ENCODE measurements at places on chromosomes 7 and 10. TPM values are rescaled to one million over a fixed set of nuclear protein-coding genes. Genes with fewer than 3 reads are reported as not detected.
A peak's percentile ranks its signal among the peaks of the same experiment; 100 is the strongest.

FOXI2 gene
- not detected for polyA plus RNA-seq

LIPM gene
- not detected for polyA plus RNA-seq

GIMAP6 gene
- polyA plus RNA-seq, result 133 TPM

- no peaks in the 10 kb centered on the region for H3K27me3 ChIP-seq
- DNase-seq, result peak; percentile 93
- H3K4me1 ChIP-seq, result peaks cover 37% of the 10 kb centered on the region
- peak within 1 kb of the TSS; percentile 93 for H3K4me3 ChIP-seq
- no peaks in the 10 kb centered on the region for H3K36me3 ChIP-seq
Observed at GRCh38 chr7:135662373-135663114, at the start of gene STMP1. Gene STMP1 (plus strand): TSS chr7:135662514.

GRCh38 chr7:16178585-16178984 is 242.8 kb downstream of the CRPPA start:
- no peaks in the 10 kb centered on the region for H3K27me3 ChIP-seq
- no peaks in the 10 kb centered on the region for H3K36me3 ChIP-seq
- no peak overlapping the region for H3K4me3 ChIP-seq
- no peak overlapping the region for H3K27ac ChIP-seq

- no peaks in the 10 kb centered on the region for H3K4me1 ChIP-seq
- no peak for DNase-seq
- H3K4me3 ChIP-seq, result no peak overlapping the region
- H3K27ac ChIP-seq, result no peak overlapping the region
- no peaks in the 10 kb centered on the region for H3K36me3 ChIP-seq
Observed at GRCh38 chr7:116575853-116576252, 51.0 kb downstream of the CAV1 start.

DNA sequence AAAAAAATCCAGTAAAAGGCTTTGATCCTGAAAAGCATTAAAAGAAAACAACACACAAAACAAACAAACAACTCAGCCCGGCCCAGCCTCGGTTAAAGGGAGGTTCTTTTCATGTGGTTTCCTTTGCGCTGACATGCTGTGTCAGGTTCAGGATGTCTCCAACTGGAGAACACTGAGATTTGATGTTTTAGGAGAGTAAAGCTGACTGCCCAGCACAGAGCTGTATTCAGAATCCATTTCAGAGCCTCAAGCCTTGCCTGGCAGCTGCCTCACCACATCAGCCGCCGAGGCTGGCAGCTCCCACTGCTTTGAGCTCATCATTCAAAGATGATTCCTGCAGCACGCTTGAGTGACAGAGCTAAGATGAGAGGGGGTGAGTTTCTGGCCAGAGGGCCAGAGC is 205.8 kb upstream of the LYZL1 start:
- DNase-seq, result no peak
- peaks cover 2% of the 10 kb centered on the region for H3K27me3 ChIP-seq
- no peak overlapping the region for H3K4me3 ChIP-seq
- no peak overlapping the region for H3K27ac ChIP-seq
- H3K4me1 ChIP-seq, result no peaks in the 10 kb centered on the region

DNA sequence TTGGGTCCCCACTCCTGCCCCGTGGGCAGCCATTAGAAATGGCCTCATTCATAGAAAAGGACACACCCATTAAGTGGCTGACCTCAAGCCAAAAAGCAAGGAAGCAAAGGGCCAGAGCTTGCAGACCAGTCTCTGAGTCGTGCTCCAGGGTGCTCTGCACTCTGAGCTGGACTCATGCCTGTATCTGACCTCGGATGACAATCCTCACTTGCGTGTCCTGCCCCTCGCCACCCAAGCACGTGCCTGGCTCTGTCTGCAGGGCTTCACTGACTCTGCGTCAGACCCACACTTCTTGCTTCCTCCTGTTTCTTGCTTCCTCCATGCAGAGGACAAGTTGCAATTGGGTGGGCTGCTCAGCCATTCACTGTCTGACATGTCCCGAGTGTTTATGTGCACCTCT is 138.8 kb downstream of the OAT start:
- H3K4me3 ChIP-seq, result no peak overlapping the region
- no peaks in the 10 kb centered on the region for H3K27me3 ChIP-seq
- no peaks in the 10 kb centered on the region for H3K36me3 ChIP-seq
- H3K27ac ChIP-seq, result no peak overlapping the region
- DNase-seq, result no peak
- no peaks in the 10 kb centered on the region for H3K4me1 ChIP-seq

Measured in CD4-positive, CD25-positive, alpha-beta regulatory T cell (primary cell).